ENCODE measurements at places on chromosomes 5 and 9. TPM values are rescaled to one million over a fixed set of nuclear protein-coding genes. Genes with fewer than 3 reads are reported as not detected.

The SARDH gene
- 0.05 TPM for total RNA-seq

The IRX2 gene
- total RNA-seq: 1.5 TPM

The DOCK8 gene
- total RNA-seq: 0.72 TPM

The PPP3R2 gene
- total RNA-seq: not detected
